Mesothelial cell of epicardium (in vitro differentiated cells): ENCODE measurements at places on chromosomes 6 and 20.

- DNase-seq, result no peak
- no peak overlapping the region for H3K4me3 ChIP-seq
- H3K36me3 ChIP-seq, result peaks cover 10% of the 10 kb centered on the region
- peaks cover 16% of the 10 kb centered on the region for H3K4me1 ChIP-seq
Observed at GRCh38 chr6:169428532-169428931, 174.9 kb upstream of the THBS2 start.

DNA sequence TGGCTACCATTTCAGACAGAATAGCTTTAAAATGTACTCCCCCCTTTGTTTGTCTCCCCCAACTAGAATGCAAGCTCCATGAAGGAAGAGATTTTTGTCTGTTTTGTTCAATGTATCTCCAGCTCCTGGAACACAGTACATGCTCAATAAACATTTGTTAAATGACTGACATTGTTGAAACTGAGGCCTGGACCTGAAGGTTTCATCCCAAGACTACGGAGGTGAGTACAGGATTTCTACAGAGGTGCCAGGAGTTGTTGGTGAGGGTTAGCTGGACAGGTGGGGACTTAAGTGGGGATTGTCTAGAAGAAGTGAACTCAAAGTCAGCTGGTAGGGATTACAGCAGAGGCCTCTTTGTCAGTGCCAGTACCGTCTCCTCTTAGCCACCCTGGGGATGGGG, 19.4 kb downstream of the VEGFA start:
- no peak for DNase-seq
- H3K4me1 ChIP-seq, result no peaks in the 10 kb centered on the region

GRCh38 chr20:23456409-23456808, 3.7 kb upstream of the CST11 start:
- DNase-seq, result no peak
- no peaks in the 10 kb centered on the region for H3K36me3 ChIP-seq
- H3K27ac ChIP-seq, result no peak overlapping the region
- no peak overlapping the region for H3K4me3 ChIP-seq
- H3K27me3 ChIP-seq, result peaks cover 12% of the 10 kb centered on the region

- no peaks in the 10 kb centered on the region for H3K27me3 ChIP-seq
- peak overlapping the region; percentile 64 for H3K27ac ChIP-seq
- peaks cover 57% of the 10 kb centered on the region for H3K36me3 ChIP-seq
- H3K4me1 ChIP-seq, result peaks cover 29% of the 10 kb centered on the region
- DNase-seq, result no peak
Observed at GRCh38 chr6:158778005-158778527, 41.1 kb downstream of the EZR start.

- H3K4me3 ChIP-seq, result no peak overlapping the region
- DNase-seq, result no peak
- no peaks in the 10 kb centered on the region for H3K36me3 ChIP-seq
- H3K27ac ChIP-seq, result no peak overlapping the region
Observed at GRCh38 chr6:169165561-169166300, 87.9 kb downstream of the THBS2 start.

DNA sequence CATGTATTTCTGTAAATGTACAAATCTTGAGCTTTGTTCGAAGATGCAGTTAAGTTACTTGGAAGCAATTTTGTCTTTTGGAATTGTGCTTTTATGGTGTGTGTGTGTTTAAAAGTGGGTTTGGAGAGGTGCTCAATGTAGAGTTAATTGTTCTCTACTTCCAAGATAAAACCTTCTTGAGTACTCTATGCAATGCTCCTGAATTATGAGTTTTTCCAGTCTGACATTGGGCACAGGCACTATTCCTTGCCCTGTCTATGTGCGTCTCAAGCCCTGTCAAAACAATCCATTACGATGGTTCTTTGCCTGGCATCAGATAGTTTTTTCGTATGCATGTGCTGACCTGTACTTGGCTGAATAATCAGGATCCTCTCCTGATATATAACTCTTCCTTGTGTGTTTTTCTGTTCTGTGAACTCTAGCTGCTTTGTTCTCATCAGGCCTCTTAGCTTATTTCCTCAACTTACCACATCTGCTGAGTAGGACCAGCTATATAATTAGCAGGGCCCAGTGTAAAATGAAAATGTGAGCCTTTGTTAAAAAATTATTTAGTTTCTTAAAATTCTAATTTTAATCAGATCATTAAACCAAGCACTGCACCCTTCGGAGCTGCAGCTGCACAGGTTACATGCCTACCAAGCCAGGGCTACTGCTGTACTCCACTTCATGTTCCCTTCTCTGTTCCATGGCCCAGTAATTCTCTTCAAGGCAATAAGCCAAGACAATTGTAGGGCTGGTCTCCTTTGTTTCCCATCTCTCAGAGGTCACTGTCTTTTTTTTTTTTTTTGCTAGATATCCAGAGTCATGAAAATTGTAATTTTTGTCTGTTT, 160.1 kb downstream of the ZFAND3 start:
- no peaks in the 10 kb centered on the region for H3K27me3 ChIP-seq
- peak overlapping the region; percentile 52 for H3K27ac ChIP-seq
- H3K4me3 ChIP-seq, result no peak overlapping the region

GRCh38 chr20:3757268-3757667, 10.3 kb downstream of the ADISSP start:
- peaks cover 6% of the 10 kb centered on the region for H3K4me1 ChIP-seq
- no peak overlapping the region for H3K27ac ChIP-seq
- DNase-seq, result no peak
- no peak overlapping the region for H3K4me3 ChIP-seq

GRCh38 chr20:21521596-21522480, 8.0 kb upstream of the NKX2-2 start:
- H3K27me3 ChIP-seq, result peaks cover 95% of the 10 kb centered on the region
- peaks cover 8% of the 10 kb centered on the region for H3K4me1 ChIP-seq
- no peak for DNase-seq

GRCh38 chr6:113809826-113810225, 47.3 kb upstream of the MARCKS start:
- H3K27ac ChIP-seq, result no peak overlapping the region
- H3K4me1 ChIP-seq, result no peaks in the 10 kb centered on the region
- no peaks in the 10 kb centered on the region for H3K27me3 ChIP-seq

DNA sequence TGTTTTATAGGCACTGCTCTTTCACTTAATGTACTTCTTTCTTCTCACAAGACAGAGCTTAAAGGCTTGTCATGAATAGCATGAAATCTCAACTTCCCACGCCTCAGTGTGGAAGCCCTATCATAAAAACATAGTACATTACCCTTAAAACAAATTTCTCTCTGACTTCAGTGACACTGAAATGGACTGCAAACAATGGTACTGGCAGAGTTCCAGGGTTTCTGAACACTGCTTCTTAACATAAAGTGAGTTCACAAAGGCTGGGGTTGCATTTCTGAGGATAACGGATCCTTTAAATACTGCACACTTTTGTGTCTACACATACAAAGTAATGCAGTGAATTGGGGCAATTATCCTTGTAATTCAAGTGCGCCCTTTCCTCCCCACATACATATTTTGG, 32.3 kb upstream of the PLEKHG1 start:
- no peaks in the 10 kb centered on the region for H3K36me3 ChIP-seq
- no peak overlapping the region for H3K27ac ChIP-seq
- peaks cover 2% of the 10 kb centered on the region for H3K27me3 ChIP-seq
- H3K4me3 ChIP-seq, result no peak overlapping the region

- no peak overlapping the region for H3K4me3 ChIP-seq
- H3K27ac ChIP-seq, result no peak overlapping the region
- H3K4me1 ChIP-seq, result peaks cover 11% of the 10 kb centered on the region
- H3K36me3 ChIP-seq, result no peaks in the 10 kb centered on the region
- DNase-seq, result no peak
Observed at GRCh38 chr6:78611102-78611620, 256.2 kb upstream of the IRAK1BP1 start.

GRCh38 chr6:150251566-150252186, 108.8 kb downstream of the PPP1R14C start:
- H3K36me3 ChIP-seq, result no peaks in the 10 kb centered on the region
- DNase-seq, result no peak
- no peak overlapping the region for H3K27ac ChIP-seq
- no peaks in the 10 kb centered on the region for H3K27me3 ChIP-seq
- H3K4me1 ChIP-seq, result peaks cover 23% of the 10 kb centered on the region
- H3K4me3 ChIP-seq, result no peak overlapping the region

- no peaks in the 10 kb centered on the region for H3K36me3 ChIP-seq
- DNase-seq, result no peak
- H3K4me3 ChIP-seq, result no peak overlapping the region
- no peaks in the 10 kb centered on the region for H3K27me3 ChIP-seq
- H3K27ac ChIP-seq, result no peak overlapping the region
Observed at GRCh38 chr6:159640722-159641482, 52.1 kb downstream of the SOD2 start.

- no peak overlapping the region for H3K4me3 ChIP-seq
- no peak overlapping the region for H3K27ac ChIP-seq
- no peaks in the 10 kb centered on the region for H3K27me3 ChIP-seq
- DNase-seq, result no peak
- H3K4me1 ChIP-seq, result peaks cover 8% of the 10 kb centered on the region
Observed at GRCh38 chr6:23213651-23214050, 644.3 kb downstream of the HDGFL1 start.

DNA sequence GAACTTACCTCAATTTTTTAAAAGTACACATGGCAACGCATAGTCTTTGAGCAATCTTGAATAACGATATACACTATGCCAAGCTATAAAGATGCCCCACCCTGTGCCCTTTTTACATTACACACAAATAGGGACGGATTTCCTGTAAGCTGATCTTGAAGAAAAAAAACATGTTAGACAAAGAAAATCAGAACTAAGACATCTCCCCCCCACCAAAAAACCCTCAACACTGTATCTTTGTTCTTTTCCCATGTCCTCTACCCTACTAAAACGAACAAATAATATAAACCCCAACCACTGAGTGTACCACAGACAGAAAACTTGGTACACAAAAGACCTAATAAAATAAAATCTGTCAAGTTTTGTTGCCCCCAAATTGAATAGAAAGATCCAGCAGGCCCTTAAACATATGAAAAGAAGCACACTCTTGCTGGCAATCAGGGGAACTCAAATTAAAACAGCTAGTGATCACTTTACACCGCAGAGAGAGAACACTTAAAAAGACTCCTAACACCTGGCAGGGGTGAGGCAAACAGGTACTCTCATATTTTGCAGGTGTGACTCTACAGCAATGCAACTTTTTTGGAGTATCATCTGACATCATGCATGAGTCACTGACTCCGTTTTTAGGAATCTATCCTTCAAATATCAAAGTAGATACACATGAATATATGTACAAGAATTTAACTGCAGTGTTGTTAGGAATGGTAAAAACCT, 29.6 kb downstream of the BACH2 start:
- peaks cover 28% of the 10 kb centered on the region for H3K36me3 ChIP-seq
- H3K4me3 ChIP-seq, result no peak overlapping the region
- DNase-seq, result no peak
- no peak overlapping the region for H3K27ac ChIP-seq

DNA sequence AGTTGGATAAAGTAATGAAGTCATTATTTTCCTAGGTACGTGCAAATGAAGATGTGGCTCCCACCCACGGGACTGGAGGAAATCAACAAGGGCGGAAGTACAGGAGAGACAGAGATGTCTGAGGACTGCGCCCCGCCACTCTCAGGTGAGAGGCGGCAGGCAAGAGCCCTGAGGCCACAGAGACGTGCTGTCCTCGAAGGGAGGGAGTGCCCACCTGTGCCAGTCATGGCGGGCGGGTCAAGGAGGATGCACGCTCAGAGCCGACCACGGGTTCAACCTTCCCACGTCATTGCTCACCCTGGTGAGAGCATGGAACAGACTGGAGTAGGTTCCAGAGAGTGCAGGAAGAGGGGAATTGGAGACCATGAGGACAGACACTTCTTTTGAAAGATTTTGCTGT, 12.7 kb downstream of the CST8 start:
- no peak overlapping the region for H3K27ac ChIP-seq
- H3K4me3 ChIP-seq, result no peak overlapping the region
- no peaks in the 10 kb centered on the region for H3K36me3 ChIP-seq

GRCh38 chr6:70538376-70538775, 28.4 kb upstream of the SDHAF4 start:
- H3K36me3 ChIP-seq, result peaks cover 4% of the 10 kb centered on the region
- no peak overlapping the region for H3K27ac ChIP-seq
- no peak for DNase-seq
- H3K27me3 ChIP-seq, result no peaks in the 10 kb centered on the region

DNA sequence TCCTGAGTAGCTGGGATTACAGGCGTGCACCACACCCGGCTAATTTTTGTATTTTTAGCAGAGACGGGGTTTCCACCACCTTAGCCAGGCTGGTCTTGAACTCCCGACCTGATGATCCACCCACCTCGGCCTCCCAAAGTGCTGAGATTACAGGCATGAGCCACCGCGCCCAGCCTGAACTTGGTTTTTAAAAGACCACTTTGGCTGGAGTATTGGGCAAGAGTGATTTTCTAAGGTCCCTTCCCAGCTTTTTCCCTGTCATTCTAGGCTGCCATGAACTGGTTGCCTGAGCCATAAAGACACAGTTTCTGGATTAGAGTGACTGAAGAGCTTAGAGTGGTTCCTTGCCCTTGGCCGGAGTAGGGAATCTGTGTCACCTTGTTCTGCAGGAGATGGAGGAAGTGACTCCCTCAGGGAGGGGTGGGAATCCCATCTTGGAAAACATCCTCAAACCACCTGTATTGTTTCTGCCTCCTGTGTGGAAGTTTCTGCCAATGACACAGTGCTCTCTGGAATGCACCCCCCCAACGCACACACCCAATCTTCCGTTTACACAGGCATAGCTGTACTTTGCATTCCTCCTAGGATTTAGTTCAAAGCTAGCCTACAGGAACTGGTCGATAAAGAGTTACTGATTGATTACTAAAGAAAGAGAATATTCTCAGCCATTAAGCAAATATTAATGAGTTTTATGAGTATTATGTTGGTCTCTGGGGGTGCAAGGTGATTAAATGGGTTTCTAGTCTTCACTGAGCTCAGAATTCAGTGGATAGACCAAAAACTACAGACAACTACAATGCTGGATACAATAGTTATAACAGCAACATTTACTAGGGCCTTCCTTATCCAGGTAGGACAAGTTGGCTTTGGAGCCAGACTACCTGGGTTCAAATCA, 18.2 kb downstream of the BCL2L1 start:
- DNase-seq, result no peak
- no peaks in the 10 kb centered on the region for H3K27me3 ChIP-seq
- H3K27ac ChIP-seq, result peak overlapping the region; percentile 96
- H3K36me3 ChIP-seq, result peaks cover 29% of the 10 kb centered on the region

GRCh38 chr6:15893556-15894253, 230.9 kb upstream of the DTNBP1 start:
- H3K4me3 ChIP-seq, result no peak overlapping the region
- peaks cover 36% of the 10 kb centered on the region for H3K4me1 ChIP-seq
- H3K27ac ChIP-seq, result no peak overlapping the region
- no peak for DNase-seq

DNA sequence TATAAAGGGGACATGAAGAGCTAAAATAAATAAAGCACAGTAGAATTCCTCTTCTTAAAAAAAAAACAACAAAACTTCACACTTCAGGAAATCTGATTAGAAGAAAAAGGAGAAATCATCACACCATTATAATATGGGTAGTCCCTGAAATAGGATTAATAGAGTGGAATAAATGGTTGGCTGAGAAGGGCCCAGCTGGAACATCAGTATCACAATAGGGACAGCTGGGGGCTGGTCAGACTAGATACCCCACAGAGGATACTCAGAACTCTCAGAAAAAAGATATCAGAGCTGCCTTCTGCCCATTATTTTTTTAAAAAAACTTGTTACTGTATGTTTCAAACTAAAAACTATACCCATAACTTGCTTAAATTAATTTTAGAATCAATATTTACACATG, 75.2 kb downstream of the DST start:
- H3K27me3 ChIP-seq, result no peaks in the 10 kb centered on the region
- H3K4me3 ChIP-seq, result no peak overlapping the region
- peaks cover 3% of the 10 kb centered on the region for H3K4me1 ChIP-seq
- no peak overlapping the region for H3K27ac ChIP-seq
- no peak for DNase-seq
- H3K36me3 ChIP-seq, result peaks cover 36% of the 10 kb centered on the region
